Stimulated activated CD4-positive, alpha-beta T cell treated with anti-CD3 and anti-CD28 coated beads, TNF-alpha, amount 100 ng/mL, for 24 hours (primary cell): ENCODE measurements at places on chromosomes 2 and 18.

DNA sequence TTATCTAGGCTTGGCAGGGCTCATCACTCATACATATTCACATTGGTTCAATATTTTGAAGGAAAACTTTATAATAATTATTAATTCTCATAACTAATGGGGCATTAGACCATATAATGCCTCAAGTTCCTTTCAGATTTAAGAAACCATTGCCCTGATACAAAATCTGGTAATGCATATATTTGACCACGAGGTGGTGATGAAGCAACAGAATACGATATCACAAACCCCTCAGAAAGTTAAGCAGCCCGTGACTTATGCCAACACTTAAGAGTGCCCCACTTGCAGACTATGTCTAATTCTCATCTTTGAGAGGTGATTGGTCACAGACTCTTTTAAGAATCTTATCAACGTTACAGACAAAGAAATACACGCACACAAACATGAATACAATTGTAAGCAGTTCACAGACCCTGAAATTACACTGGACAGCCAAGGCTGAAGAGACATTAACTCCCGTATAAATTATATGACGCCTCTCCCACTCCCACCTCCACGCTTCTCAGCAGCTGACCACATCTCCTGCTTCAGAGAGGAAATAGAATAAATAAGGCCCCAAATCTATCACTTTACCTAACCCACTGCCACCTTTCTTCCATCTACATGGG is 20.7 kb upstream of the DNAH6 start:
- DNase-seq = no peak

DNA sequence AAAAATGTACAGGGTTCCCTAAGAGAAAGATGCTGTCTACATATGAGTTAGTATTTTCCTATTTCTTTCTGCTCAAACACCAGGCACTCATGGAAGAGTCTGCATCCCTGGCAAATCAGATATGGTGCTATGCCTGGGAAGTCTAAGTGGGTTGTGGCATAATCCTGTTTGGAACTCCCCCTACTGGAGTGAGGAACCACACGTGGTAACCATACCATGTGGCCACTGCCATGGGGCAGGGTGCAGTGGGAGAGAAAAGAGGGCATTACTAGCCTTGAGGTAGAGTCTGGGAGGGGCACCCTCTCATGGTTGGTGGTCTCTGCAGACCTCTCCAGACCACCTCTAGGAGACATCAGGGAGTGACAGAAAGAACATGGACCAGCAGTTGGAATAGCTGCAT is 257.9 kb upstream of the ATP5MC3 start:
- DNase-seq = no peak

GRCh38 chr2:61356261-61356957 is 114.5 kb downstream of the USP34 start:
- no peak for DNase-seq

DNA sequence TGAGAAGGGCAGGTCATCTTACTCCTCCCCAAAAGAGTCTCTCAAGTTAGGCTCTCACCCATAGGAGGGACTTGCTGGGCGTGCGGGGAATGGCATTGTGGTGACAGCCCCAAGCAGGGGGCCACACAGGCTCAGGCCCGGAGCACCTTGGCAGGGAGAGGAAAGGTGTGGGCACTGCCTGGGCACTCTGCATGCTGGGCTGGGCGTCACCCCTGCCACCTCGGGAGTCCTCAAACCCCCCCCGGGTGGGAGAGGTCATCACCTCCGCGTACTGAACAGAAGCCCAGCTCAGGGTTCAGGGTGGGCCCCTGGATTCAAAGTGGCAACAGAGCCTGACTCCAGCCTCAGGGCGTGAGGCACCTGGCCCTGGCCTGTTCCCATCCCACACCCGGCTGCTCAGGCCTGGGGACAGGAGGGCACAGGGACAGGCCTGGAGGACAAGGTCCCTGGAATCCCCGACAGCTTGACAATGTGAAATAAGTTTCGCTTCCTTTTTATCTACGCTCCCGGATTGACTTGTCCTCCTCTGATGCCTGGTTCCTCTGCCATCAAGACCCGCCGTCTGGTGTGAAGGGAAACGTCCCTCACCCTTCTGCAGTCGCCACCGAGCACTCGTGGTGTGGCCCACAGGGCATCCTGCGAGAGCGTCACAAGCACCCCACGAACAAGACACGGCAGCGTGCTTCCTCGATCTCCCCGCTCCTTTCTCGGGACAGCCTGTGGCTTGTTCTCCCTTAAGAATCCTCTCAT is 97.8 kb downstream of the HDAC4 start:
- DNase-seq = no peak

DNA sequence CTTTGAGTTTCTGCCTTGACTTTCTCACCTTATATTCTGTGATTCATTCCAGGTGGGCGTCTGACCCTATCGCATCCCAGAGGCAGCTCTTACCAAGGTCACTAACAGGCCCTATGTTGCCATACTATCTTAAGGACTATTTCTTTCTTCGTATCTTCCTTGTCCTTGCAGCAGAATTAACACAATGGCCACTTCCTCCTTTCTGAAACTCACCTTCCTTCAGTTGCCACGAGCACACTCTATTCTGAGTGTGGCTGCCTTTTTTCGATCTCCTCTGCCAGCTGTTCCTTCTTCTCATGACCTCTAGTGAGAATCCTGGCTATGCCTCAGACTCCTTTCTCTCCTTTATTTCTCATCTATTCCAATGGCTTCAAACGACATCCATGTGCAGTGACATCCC is 160.4 kb upstream of the CCDC195 start:
- no peak for DNase-seq

DNA sequence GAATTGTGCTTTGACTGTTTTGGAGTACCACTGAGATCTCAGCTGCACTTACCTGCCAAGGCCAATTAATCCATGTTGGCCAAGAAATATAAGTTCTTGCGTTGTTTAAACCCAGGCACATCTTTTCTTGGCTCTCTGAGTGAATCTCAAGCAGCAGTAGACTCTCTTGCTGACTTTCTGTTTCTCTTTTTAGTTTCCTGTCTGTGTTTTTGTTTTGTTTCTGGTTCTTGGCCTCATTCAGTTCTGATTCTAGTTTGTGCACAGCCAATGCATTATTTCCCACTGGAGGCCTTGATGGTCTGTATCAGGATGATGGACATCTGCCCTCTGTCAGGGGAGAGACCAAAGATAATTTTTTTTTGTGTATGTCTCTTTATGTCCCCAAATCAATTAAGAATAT is 379.4 kb downstream of the CDH2 start:
- DNase-seq = no peak

DNA sequence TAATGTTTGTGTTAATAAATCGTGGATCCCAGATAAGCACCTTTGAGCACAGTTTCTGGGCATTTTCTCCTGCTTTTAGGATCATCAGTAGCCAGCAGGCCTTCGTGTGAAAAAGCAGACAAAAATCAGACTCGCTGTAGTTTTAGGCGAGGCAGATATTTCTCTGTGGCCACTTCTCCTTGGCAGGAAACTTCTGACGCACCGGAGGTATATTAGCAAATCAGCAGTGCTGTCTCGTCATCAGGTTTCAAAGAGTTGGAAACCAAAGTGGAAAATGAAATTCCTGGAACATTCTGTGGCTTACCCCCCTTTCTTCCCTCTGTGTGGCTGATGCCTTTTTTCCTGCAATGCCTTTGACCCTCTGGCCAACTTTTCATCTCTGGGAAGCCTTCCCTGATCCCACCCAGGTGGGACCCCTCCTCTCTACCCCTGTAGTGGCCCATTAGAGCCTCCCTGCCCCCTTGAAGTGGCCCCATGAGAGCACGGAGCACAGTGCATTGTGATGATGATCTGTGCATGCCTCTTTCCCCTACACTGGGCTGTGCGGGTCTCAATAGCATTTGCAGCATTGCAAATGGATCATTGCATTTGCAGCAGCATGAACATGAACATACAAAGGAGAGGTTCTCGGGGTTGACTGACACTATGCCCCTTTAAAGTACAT is 93.3 kb downstream of the RNF144A start:
- DNase-seq = no peak

GRCh38 chr18:13266218-13267100 is 47.9 kb downstream of the LDLRAD4 start:
- DNase-seq = no peak

DNA sequence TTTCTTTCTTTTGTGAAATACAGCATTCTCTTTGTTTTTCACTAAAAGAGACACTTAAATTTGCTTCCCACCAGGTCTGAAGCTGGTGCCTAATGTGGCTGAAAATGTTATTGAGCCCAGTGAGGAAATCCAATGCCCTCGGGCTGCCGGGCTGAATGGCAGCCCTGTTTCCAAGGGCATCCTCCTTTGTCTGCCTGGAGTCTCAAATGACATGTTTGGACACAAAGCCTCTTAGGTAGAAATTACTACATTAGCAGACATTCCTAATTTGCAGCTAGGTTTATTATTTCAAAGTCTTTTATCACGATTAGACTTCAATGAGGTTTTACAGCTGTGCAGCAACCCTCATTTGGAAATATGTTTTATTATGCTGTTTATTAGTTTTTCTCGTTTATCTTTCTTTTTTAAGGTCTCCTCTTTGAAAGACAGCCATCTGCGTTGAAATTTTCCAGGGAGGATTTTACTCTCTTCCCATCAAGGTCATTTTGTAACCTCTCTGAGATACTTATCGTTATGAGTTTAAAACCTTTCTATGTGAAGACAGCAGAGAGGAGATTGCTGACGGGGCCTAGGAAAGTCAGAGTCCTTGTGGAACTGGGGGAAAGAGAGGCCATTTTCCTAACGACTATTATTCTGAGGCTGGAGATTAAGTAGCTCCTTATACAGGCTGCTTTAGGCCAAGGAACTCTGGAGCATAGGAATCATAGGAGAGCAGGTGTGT is 59.0 kb upstream of the ZNF532 start:
- no peak for DNase-seq

- no peak for DNase-seq
Observed at GRCh38 chr2:31748041-31748440, 167.3 kb upstream of the SRD5A2 start.

DNA sequence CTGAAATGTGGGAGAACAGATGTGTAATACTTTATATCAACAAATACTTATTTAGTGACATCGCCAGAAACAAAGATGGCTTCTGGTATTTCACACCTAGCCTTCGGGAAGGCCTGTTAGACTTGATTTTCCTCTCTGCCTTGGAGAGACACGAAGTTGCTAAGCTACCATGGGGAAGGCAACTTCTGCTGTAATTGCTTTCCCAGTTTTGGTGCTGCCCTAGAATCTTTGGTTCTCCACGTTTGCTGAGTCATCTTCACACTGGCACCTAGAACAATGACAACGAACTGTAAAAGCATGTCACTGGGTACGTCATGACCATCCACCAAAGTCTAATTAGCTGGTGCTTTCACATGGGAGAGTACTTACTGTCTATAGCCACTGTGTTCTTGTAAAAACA is 58.7 kb upstream of the ACTR3 start:
- DNase-seq = no peak

GRCh38 chr2:18104595-18105224 is 226.2 kb downstream of the KCNS3 start:
- no peak for DNase-seq

GRCh38 chr2:27653397-27653796 is 10.0 kb downstream of the SUPT7L start:
- DNase-seq = no peak

- no peak for DNase-seq
Observed at GRCh38 chr2:74939919-74940812, 18.3 kb upstream of the POLE4 start.

DNA sequence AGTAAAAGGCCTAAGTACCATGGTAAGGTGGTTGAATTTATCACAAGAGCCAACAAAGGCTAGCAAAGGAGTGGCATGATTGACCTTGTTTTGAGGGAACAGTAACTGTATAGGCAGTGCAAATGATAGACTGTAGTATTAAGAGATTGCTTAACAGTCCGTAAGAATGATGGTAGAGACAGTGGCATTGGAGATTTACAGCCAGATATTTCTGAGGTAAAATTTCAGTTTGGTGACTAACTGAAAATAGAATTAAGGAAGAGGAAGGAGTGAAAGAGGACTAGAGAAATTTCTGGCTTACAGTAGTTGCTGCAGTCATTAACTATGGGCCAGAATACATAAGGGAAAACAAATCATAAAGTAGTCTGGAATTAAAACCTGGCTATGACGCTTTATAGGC is 4.4 kb upstream of the BAZ2B start:
- no peak for DNase-seq

DNA sequence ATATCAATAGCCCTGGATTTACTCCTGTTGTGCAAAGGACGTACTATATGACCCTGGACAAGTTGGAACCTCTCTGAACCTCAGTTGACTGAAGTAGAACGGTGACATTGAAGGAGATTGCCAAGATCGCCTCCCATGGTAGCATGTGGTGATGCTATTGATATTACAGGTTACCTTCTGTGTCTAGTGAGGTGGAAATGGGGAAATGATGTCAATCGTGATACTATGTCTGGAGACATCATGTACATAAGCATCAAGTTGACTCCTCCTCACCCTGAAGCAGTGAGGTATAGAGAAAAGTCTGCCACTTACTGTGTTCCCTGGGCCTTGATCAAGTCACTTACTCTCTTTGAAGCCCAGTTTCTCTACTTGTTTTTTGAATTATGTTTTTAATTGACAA is 93.9 kb downstream of the KLF7 start:
- no peak for DNase-seq

- DNase-seq = no peak
Observed at GRCh38 chr2:230582851-230583283, 129.8 kb upstream of the CAB39 start.
